Body of pancreas (tissue), 4 donors: ENCODE measurements at places on chromosomes 11 and 22. TPM values are rescaled to one million over a fixed set of nuclear protein-coding genes. Genes with fewer than 3 reads are reported as not detected.
A peak's percentile ranks its signal among the peaks of the same experiment; 100 is the strongest.

DNA sequence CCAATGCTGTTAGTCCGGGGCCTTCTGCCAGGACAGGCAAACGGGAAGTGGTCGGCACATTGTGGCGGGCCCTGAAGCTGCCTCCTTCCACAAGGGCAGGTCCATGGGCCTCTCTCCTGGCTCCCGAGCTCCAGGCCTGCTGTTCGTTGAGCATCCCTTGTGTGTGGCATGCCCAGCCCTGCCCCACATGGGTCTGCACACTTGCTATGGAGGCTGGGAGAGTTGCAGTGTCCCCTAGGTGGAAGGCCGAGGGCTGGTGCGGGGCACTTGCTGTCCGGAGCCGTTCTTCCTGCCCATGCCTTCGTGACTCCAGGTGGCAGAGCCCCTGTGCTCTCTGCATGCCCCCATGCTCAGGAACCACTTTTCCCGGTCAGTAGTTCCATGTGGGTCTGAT lies 26.0 kb upstream of the DGCR8 start:
- no peak for DNase-seq

- no peak for DNase-seq
Measured at GRCh38 chr22:39927544-39927943, 26.7 kb downstream of the GRAP2 start.

- no peak for DNase-seq
Measured at GRCh38 chr11:78982473-78982872, 407.8 kb upstream of the NARS2 start.

DRD4 gene
- 3.0 TPM for total RNA-seq

- no peak for DNase-seq
Measured at GRCh38 chr11:112302226-112302868, 41.7 kb upstream of the PLET1 start.

DNA sequence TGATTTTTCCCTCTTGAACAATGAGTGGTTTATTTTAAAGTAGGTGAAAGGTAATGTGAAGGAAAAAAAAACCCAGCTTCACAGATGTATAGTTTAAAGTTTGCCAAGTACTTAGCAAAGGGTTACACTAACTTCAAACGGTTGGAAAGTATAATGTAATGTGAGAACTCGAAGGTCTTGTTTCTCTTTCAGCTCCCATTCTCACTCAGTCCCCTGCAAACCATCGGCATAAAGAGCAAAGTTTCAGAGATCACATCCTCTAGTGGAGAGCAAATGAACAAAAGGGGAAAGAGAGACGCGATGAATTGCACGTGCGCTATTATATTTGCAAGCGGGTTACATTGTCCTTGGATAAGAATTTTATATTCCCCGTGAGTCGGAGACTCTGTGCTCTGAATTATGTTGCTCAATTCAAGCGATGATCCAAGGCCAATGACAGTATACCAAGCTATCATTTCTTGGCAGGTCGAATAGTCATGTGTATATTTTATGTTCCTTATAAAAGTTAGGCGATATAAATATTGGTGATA lies 37.6 kb upstream of the BIRC3 start:
- DNase-seq, result no peak

DNA sequence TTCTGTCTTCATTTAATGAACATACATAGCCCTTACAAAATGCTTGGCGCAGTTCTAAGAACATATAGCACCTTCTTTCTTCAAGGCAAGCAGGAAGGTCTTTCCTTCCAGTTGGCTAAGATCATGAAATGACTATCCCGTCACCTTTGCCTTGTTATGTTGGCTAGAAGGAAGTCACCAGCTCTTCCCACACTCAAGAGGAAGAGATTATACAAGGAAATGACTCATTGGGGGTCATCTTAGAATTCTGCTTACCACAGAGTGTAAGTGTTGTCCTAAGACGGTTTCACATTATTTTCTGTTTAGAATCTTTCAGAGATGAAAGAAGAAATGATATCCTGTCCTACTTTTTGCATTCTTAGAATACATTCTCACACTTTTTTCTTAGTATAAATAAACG lies 808.0 kb upstream of the LUZP2 start:
- DNase-seq, result no peak

CLCF1 gene
- total RNA-seq, result 14.5 TPM

ARCN1 gene
- total RNA-seq, result 64.3 TPM

GRCh38 chr22:22244316-22245250 lies at the start of gene VPREB1:
Gene VPREB1, plus strand, starts transcription at chr22:22244786. Its CDS starts 28 bp downstream, at chr22:22244814.
- no peak for DNase-seq

GLYAT gene
- 0.99 TPM for total RNA-seq

DNA sequence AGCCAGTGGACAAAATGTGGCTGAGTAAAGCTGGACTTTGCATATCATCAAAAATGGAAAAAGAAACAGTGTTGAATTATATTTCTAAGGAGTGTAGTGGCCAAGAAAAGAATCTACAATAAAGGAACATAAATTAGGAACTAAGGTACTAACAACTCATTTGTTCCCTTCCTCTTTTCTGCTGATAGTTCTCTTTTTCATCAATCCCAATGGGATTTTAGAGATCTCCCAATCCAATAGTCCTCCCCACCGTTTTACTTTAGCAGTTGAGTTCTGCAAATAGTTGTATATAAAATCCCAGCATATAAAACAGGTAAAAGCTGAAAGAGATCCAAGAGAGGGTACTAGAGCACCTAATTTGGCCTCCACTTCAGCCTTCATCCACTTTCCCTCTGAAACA lies 2.0 kb downstream of the PRCP start:
- DNase-seq, result no peak

DNA sequence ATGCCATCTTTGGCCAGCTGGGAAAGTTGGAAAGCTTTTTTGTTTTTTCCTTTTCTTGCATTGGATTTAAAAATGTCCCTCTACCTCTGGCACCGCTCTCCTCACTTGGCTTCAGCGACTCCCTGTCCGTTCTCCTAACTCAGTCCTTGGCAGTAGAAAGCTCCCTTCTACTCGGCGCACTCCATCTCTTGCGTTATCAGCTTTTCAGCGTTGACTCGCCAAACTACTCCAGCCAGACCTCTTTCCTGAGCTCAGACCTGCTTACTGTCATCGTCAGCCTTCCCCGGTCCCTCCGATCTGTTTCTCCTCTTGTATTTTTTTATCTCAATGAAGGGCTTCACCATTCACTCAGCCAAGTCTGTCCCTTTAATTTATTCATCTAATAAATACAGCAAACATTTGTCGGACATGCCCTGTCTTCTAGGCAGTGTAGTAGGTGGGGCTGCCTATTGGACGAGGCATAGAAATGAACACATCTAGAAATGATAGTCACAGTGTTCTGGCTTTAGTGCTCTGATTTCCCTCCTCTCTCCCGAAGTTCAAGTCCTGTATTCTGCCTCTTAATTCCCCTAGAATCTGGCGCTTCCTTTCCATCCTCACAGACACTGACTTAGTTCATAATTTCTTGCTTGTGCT lies 839 bp downstream of the CEP164 start:
- DNase-seq, result peak; percentile 42

APOA4 gene
- total RNA-seq, result not detected

DNA sequence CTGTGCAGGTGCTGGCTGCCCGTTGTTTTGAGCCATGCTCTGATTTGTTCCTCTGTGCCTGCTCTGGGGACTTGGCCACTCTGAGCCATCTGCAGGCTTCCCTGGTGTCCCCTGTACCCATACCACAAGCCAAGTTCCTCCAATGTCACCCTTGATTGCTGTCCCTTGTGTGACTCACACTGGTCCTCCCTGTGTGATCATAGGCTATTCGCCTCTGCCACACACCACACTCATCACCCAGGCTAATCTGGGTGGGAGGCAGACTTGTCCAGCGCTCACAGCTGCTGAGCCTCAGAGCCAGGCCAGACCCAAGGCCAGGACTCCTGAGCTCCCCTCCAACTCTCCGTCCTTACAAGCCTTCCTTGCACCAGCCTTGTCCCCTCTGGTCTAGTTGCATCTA lies 31.7 kb downstream of the IGF2 start:
- DNase-seq, result no peak

GRCh38 chr11:71373791-71374454 lies 74.3 kb downstream of the DHCR7 start:
- DNase-seq, result no peak

OR52A1 gene
- not detected for total RNA-seq

GRCh38 chr11:84566671-84567070 lies 1060.5 kb downstream of the DLG2 start:
- no peak for DNase-seq

OR4B1 gene
- total RNA-seq, result not detected

DNA sequence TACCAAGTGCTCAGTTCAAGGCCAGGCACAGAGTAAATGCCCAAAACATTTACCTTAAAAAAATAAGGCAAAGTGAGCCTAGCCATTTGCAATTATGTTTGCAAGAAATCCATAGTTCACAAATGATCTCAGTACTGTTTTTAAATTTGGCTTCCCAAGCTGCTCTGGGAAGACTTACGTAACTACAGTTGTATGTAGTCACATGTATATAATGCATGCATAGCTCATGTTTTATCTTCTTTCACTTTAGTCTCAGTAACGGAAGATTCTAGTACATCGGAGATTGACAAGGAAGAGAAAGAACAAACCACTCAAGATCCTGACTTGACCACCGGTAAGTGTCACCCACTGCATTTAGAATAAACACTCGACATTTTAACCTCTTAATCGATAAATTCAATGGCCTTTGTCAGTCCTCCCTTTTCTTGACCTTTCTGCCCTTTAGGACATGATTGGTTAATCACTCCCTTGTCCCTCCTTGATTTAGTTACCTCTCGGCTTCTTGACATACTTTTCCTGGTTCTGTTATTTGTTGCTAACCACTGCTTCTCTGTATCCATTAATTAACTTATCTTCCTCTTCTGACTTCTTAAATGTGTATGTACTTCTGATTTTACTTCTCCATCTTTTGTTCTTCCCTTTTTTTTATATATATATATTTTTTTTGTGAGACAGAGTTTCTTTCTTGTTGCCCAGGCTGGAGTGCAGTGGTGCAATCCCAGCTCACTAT lies 18.0 kb upstream of the JHY start:
- no peak for DNase-seq

DNA sequence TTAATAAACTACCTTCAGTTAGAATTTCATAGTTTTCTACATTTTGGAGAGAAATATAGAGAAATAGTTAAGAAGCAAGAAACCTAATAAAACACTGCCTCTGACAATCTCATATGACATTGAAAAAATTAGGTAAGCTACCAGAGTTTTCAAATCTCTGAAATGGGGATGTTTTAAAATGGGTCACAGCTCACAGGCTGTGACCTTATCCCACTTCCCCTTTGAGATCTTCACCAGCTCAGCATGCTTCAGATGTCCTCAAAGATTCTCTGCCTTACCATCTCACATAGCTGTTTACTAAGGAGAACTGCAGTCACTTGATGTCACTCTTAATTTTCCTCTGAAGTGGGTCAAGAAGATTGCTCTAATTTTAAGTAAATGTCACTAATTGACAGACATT lies 717.8 kb downstream of the JRKL start:
- DNase-seq, result no peak

DNA sequence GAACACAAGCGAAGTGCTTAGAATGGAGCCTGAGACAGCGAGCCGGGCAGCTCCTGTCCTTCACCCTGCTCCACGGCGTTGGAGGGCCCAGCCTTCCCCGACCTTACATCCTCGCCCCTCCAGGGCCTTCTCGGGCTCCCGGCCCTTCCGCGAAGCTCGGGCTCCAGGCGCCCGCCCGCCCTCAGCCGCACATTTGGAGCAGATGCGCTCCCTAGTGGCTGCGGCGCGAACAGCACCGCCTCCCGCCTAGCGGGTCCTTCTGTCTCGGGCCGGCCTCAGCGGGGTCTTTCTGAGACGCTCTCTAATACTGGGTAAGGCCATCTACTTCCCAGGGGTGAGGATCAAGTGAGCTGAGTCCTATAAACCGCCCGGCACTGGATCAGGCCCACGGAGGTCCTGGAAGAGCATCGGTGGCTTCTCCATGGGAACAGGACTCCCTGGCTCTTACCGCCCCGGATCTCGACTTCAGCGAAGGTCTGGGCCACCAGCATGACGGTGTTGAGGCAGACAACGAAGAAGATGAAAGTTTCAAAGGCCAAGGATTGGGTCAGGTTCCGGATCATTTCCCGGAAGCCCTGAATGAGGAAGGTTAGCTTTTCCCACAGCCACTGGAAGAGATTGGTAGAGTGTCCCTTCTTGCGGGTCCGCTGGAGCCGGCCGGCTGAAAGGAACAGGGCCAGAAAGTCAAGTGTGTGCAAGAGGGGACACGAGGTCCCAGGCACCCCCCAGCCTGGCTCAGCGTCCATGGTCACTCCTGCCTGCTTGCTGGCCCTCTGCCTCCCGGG lies 3.7 kb downstream of the CATSPER1 start:
- DNase-seq, result peak; percentile 82

DNA sequence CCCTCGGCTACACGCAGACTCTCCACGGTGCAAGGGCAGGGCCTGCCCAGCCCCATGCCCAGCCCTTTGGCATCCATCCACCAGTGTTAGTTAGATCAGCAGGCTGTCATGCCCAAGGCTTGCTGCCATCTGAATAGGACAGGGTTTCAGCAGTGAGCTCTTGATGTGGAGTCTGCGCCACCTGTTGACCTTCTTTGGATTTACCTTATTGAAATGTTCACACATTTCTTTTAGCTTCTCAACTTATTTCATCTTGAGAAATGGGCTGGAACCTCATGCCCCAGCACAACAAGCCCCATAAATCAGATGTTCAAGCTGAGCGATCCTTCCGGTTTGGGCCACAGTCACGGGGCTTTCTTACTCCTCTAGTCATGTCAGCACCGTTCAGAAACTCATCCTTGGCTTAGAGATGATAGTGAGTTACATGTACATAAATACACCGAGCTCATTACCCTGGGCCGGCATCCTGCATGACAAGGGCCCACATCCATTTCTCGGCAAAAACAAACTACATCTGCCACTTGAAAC lies 61.7 kb downstream of the PARVB start:
- DNase-seq, result peak; percentile 83
